ENCODE measurements at places on chromosomes 13 and 19. TPM values are rescaled to one million over a fixed set of nuclear protein-coding genes. Genes with fewer than 3 reads are reported as not detected.

FGF21 gene
- total RNA-seq = not detected

RNF113B gene
- total RNA-seq = not detected

IL11 gene
- total RNA-seq = 0.16 TPM

PPP5C gene
- 53.0 TPM for total RNA-seq

MYH14 gene
- 0.94 TPM for total RNA-seq

ELSPBP1 gene
- total RNA-seq = not detected

ZNF723 gene
- total RNA-seq = not detected

GRCh38 chr13:43546816-43547215 is 240.0 kb downstream of the ENOX1 start:
- no peak for DNase-seq

- DNase-seq = no peak
Measured at GRCh38 chr19:51824281-51825005, 29.5 kb downstream of the FPR3 start.

DNA sequence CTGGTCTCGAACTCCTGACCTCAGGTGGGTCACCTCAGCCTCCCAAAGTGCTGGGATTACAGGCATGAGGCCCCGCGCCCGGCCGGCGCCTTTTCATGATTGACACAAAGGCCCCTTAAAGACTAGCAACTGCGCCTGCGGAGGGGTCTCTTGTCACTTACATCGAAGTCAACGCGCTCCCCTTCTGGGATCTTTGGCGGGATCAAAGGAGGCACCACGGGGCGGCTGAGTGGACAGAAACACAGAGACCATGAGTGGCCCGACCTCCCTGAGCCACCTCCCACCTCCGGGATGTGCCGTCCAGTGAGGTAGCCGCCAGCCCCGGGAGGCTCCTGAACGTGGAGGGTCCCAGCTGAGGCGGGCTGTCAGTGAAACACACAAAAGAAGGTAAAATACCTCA is 7.3 kb downstream of the TNNT1 start:
- DNase-seq = no peak

DNA sequence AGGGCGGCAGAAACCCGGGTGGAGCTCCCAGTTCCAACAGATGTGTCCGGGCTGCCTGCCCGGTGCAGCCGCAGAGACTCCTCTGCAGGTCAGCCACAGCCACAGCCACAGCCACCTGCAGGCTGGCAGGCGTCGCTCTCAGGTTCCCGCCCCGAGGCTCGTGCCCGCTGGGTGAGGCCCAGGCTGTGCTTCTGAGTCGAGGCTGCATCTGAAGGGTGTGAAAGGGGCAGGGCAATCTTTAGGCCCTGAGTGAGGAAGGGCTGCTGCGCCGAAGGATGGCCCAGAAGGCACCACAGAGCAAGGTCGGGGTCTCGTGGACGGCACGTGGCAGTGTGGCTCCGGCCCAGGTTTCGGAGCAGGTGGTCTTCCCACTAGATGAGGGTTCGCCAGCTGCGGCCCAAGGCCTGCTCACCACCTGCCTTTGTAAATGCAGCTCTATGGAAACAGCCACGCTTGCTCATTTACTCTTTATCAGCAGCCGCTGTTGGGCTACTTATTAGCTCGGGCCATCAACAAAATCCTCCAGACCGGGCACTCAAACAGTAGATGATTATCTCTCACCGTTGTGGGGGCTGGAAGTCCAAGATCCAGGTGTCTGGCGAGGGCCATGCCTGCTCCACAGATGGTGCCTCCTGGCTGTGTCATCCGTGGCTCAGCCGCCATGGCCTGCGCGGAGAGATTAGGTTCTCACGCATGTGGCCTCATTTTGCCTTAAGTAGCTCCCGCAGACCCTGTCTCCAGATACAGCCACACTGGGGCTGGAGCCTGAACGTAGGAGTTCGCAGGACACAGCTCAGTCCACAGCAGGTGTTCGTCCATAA is 40.3 kb upstream of the TFDP1 start:
- no peak for DNase-seq

All from occipital lobe (tissue), 3 donors.